ENCODE measurements at places on chromosomes 3 and 15.

- DNase-seq, result no peak
Observed at GRCh38 chr15:85174521-85174920, 192.9 kb downstream of the PDE8A start.

DNA sequence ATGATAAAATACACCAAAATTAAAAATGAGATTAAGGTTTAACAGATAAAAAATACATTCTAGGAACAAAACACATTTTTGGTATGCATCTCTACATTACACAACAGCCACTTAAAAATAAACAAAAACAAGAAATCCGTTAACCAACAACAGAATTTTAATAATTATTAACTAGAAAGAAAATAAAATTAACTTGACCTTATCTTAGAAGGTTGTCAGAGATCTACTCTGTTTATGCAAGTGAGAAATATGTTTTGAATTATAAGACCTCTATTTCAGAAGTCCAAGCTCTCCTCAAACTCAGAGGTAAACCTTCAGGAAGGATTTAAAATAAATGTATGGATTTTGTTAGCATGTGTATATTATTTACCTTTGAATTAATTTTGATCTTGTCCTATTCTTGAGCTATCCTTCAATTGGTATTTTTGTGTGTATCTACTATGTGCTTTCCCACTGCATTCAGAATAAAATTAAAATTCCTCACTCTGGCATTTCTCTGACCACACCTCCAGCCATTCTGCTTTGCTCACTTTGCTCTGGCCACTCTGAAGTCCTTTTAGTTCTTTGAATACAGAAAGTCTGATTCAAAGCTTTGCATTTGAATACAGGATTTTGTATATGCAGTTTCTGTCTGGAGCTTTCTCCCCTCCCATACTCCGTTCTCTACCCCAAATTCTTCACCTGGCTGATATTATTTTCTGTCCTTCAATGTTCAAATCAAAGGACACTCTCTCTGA is 352.0 kb downstream of the ZBTB20 start:
- DNase-seq, result no peak

DNA sequence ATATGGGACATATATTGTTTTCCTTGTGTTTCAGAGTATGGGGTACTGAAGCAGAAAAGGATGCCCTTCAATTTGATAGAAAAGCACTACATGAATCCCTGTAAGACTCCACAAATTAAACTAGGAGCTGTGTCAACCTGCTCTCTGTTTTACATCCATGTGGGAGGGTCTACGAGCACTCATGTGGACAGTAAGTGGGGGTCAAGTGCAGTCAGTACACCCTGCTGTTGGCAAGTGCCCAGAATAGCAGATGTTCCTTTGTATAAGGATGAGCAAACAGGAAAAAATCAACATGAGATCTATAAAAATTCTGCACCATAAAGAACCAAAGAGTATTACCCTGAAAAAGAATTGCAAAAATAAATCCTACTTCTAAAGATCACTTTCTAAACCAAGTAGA is 659.9 kb downstream of the SI start:
- DNase-seq, result no peak

- DNase-seq, result no peak
Observed at GRCh38 chr15:52284164-52284563, 11.4 kb downstream of the MYO5C start.

DNA sequence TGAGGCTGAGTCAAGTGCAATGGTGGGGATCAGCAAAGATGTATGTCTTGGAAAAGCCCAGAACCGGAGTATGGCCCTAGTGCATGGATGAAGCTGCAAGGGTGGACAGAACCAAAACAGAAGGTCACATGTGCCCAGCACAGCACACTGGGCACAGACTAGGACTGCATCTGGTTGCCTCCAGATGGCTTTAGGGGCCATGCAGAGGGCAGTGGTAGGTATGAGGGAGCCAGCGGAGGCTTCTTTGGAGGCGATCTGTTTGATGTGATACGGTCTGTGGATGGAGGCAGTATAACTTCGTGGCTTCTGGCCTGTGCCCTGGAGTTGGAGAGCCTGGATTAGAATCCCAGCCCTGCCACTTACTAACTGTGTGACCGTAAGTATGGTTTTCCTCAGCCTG is 29.4 kb downstream of the SV2B start:
- DNase-seq, result no peak

GRCh38 chr3:141087076-141087777 is 36.1 kb downstream of the SPSB4 start:
- DNase-seq, result no peak

DNA sequence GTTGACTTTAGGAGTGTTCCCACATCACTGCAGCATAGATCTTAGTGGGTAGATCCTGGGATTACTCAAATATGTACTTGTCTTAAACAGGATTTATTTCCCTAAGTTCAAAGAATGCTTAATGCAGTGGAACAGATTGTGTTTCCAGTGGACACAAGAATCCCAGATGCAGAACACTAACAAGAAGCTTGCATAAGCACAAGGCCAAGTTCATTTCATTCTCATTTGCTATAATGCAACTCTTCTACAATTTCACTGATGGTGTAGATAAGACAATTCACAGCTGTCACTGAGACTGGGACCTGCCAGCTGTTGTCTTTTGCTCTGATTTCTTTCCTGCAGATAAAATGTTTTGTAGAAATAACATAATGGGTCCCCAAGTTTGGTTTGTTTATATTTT is 225.6 kb downstream of the NFKBIZ start:
- DNase-seq, result no peak

GRCh38 chr3:150132101-150132749 is 161.5 kb upstream of the PFN2 start:
- no peak for DNase-seq

DNA sequence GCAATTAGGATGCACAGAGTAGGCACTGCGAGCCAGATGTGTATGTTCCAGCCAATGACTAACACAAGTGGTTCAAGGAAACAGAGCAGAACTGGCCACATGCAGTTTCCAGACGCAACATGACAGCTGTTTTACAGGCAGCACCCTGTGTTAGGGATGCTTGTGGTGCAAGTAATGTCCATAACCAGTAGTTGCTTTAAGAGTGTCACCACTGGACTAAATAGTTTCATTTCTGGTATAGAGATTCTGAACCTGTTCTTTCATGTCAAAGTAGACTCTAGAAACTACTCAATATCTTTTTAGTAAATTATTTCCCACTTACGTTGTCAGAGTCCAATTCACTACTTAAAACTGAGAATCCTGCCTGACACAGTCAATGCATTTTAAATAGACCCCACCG is 14.5 kb upstream of the LPP start:
- DNase-seq, result no peak

- no peak for DNase-seq
Observed at GRCh38 chr3:56655709-56656108, 27.4 kb downstream of the TASOR start.

GRCh38 chr3:180762866-180763265 is 83.6 kb upstream of the CCDC39 start:
- no peak for DNase-seq
